Stimulated activated CD4-positive, alpha-beta T cell treated with anti-CD3 and anti-CD28 coated beads, Interleukin-12 subunit alpha, Interleukin-12 subunit beta, amount 100 ng/mL, for 24 hours (primary cell): ENCODE measurements at places on chromosomes 5 and 9.

DNA sequence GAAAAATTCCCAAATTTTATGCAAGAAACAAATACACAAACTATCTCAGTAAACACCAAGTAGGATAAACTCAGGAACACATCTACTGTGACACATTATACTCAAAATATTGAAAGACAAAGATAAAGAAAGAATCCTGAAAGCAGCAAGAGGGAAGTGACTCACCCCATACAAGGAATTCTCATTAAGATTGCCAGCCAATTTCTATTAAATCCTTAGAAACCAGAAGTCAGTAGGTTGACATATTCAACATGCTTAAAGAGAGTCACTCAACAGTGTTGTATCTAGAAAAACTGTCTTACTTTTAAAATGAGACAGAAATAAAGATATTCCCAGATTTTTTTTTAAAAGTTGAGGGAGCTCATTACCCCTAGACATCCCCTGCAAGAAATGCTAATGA lies 15.5 kb downstream of the SPATA31E1 start:
- DNase-seq = no peak

DNA sequence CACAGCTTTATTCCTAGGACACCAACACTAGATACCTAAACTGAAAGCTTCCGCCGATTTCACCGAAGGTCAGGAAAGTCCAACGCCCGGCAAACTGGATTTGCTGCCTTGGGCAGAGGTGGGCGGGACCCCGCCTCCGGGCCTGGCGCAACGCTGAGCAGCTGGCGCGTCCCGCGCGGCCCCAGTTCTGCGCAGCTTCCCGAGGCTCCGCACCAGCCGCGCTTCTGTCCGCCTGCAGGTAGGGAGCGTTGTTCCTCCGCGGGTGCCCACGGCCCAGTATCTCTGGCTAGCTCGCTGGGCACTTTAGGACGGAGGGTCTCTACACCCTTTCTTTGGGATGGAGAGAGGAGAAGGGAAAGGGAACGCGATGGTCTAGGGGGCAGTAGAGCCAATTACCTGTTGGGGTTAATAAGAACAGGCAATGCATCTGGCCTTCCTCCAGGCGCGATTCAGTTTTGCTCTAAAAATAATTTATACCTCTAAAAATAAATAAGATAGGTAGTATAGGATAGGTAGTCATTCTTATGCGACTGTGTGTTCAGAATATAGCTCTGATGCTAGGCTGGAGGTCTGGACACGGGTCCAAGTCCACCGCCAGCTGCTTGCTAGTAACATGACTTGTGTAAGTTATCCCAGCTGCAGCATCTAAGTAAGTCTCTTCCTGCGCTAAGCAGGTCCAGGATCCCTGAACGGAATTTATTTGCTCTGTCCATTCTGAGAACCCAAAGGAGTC lies at the start of gene CD274:
CD274 (plus strand) TSS at position 184 of the 733 bp plus-strand sequence. CDS start 5,572 bp downstream, outside the sequence.
- DNase-seq = peak; percentile 73

GRCh38 chr9:131432597-131433301 lies 38.9 kb downstream of the PRRC2B start:
- no peak for DNase-seq

DNA sequence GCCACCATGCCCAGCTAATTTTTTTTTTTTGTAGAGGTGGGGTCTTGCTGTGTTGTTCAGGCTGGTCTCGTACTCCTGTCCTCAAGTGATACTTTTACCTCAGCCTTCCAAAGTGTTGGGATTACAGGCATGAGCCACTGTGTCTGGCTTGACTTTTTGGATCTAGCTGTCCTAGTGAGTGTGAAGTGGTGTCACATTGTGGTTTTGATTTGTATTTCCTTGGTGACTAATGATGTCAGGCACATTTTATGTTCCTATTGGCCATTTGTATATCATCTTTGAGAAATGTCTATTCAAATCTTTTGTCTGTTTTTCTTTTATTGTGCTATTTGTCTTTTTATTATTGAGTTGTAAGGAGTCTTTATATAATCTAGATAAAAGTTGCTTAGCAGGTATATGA lies 53.5 kb upstream of the MCCC2 start:
- no peak for DNase-seq

DNA sequence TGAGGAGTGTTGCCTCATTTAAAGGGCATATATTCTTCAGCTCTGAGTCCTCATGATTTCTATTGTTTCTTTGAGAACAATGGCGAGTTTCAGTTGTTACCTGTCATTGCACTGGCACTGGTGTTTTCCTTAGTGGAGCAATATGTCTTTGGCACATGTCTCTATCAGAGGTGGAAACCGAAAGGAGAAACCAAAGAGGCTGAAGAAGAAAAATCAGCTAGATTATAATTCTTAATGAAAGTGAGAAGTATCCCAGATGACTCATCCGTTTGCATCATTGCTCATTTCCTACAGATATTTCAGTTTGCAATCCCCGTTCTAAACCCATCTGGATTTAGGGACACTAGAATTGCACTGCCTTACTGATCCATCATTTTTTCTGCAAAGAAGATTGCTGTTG lies 324.6 kb downstream of the TMEM232 start:
- DNase-seq = no peak

DNA sequence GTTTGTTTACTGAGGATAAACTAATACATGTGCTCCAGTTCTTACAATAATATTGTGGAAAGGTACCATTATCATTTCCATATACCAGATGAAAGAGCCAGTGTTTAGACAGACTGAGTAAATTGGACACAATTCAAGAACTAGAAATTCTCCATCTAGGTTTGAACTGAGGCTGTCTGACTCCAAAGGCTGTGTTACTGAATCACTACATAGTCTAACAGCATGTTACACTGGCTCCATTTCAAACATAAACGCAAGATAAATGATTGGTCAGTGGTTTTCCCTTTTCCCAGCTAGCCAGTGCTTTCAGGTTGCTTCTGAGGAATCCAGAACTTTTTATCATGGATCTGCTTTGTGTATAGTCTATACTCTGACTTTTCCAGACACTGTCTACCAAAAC lies 8.1 kb downstream of the SPDL1 start:
- DNase-seq = no peak

- DNase-seq = no peak
Measured at GRCh38 chr9:122228568-122229484, at the start of gene LHX6. LHX6 (minus strand) TSS chr9:122228957; CDS start chr9:122228740, 217 bp downstream.
